ENCODE measurements at places on chromosomes 11 and 22. TPM values are rescaled to one million over a fixed set of nuclear protein-coding genes. Genes with fewer than 3 reads are reported as not detected.

Gene MS4A7
- not detected for total RNA-seq

Gene TP53AIP1
- not detected for total RNA-seq

Gene FBLN1
- total RNA-seq = 6.7 TPM

Gene H19
- 9.2 TPM for total RNA-seq

Gene TNNI2
- total RNA-seq = not detected

Gene RPS6KB2
- total RNA-seq = 29.6 TPM

Gene EPS8L2
- total RNA-seq = 22.8 TPM

Gene GAS2
- 3.4 TPM for total RNA-seq

Gene MLC1
- 2.8 TPM for total RNA-seq

Gene ROBO4
- 1.1 TPM for total RNA-seq

Gene TUBA8
- total RNA-seq = 0.58 TPM

Gene NRGN
- 0.77 TPM for total RNA-seq

Gene P2RY6
- total RNA-seq = 0.58 TPM

Gene NXPE2
- total RNA-seq = not detected

Gene CDC42BPG
- total RNA-seq = 1.1 TPM

Gene OR10G7
- total RNA-seq = not detected

Gene SLC15A3
- total RNA-seq = 18.0 TPM

Gene ACR
- total RNA-seq = not detected

All from regular cardiac myocyte (primary cell).